ENCODE measurements at places on chromosomes 1 and 21.
A peak's percentile ranks its signal among the peaks of the same experiment; 100 is the strongest.

GRCh38 chr1:87706203-87706602 is 377.5 kb downstream of the LMO4 start:
- peak; percentile 73 for DNase-seq

GRCh38 chr1:908661-909060 is 15.1 kb upstream of the SAMD11 start:
- DNase-seq, result no peak

- DNase-seq, result no peak
These were observed 133.7 kb downstream of the DMRTA2 start for GRCh38 chr1:50289495-50289894.

- peak; percentile 78 for DNase-seq
These were observed 408.3 kb upstream of the PLXNA2 start for GRCh38 chr1:208652296-208653160.

DNA sequence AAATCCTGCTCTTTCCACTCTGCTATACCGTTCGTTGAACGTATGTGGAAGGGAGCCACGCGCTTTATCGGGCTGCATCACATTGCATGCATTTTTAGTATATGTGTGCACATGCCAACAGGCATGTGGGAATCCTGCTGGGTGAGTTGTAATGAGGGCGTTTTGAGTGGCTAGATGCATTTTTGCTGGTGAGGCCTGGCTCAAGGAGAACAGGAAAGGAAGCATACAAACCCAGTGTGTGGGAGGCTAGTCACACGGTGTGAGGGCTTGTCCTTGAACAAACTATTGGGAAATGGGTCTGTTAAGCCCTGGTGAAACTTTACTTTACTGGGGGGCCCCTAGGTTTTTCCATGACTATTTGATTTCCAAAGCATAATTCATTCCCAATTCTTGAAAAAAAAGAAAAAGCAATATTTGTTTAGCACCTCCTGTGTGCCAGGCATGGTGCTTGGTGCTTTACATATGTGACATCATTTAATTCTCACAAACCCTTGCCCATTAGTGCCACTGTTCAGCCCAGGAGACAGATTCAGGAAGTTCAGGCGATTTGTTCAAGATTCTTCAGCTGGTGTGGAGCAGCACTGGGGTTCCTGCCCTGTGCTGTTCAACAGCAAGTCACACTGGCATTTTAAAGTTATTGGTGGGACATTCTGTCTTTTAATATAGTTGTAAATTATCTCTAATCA is 25.6 kb upstream of the JUN start:
- peak; percentile 75 for DNase-seq

- no peak for DNase-seq
These were observed 26.8 kb downstream of the GADD45A start for GRCh38 chr1:67711855-67712212.

DNA sequence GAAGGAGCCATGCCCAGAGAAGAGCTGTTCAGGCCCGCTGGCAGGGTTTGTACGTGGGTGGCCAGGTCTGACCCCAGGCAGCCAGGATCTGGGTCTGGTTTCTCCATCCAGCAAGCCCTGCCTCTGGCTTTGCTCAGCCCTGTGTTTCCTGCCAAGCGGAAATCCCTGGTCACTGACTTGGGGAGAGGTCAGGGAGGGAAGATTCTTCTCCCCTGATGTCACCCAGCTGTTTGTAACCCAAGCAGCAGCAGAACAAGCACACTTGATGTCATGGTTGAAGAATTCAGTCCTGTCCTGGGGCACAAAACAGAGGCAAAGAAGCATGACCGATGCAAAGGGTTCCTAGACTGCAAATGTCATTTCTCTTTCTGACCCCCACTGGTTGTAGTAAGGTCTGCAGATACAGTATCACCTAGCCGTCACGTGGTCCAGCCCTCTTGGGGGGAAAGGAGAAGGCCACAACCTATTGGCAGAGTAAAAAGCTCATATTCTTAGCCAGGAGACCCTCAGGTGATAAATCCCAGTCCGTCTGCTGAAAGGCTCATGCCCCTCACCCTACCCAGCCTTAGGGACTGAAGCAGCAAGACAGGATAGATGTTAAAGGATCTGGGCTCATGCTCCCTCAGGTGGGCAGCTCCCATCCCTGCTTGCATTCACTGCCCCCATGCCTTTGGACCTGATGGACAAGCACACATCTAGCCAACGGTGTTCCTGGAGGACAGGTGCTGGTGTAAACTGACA is 120.9 kb downstream of the SYT2 start:
- DNase-seq, result peak; percentile 100

- no peak for DNase-seq
These were observed 44.2 kb downstream of the KLHL20 start for GRCh38 chr1:173758980-173759379.

DNA sequence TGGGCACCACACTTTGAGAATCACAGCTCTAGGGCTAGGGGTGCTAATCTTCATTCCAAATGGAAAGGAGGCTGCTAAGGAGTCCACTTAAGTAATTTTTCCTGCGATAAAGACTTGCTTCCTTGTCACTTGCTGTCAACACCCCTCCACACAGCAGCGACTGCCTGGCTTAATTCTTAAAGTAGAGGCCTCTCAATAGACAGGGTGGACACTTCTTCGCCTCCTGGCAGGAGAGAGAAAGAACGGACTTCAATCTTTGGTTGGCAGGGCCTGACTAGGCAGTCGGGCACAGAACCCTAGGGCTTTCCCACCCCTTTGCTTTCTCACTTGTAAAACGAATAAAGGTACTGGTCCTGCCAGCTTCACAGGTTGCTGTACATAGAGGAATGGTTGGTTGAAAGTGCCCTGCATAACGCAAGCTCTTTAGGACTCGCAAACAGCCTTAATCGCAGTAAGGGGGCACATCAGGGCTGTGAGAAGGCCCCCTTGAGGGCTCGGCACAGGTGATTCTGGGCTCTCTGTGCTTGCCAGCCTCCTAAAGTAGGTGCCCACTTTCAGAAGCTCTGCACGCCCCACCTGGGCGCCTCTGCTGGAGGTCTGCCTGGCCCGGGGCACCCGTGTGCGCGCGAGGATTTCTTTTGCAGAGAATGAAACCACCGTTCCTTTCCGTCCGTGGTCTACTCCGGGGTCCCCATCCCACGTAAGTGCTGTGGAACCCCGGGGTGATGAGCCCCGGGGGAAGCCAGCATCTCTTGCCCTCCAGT is 47.6 kb upstream of the CD34 start:
- no peak for DNase-seq

GRCh38 chr1:60133000-60133673 is 59.6 kb upstream of the C1orf87 start:
- peak; percentile 98 for DNase-seq

DNA sequence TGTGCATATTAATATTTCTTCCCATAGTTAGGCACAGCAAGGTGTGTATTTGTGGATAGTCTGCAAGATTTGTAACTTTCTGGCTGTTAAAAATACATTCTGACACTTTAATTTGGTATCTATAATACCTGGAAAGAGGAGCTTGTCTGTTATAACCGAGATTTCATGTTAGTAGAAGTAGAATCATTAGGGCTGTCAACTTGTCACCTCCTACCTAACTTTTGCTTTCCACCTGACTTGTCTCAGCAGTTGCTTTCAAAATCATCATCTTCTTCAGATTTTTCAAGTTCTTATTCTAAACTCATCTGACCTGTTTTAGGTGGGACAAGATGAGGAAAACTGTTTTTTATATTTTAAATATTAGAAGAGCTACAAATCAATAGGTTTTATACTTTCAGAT is 11.0 kb downstream of the RWDD3 start:
- no peak for DNase-seq

DNA sequence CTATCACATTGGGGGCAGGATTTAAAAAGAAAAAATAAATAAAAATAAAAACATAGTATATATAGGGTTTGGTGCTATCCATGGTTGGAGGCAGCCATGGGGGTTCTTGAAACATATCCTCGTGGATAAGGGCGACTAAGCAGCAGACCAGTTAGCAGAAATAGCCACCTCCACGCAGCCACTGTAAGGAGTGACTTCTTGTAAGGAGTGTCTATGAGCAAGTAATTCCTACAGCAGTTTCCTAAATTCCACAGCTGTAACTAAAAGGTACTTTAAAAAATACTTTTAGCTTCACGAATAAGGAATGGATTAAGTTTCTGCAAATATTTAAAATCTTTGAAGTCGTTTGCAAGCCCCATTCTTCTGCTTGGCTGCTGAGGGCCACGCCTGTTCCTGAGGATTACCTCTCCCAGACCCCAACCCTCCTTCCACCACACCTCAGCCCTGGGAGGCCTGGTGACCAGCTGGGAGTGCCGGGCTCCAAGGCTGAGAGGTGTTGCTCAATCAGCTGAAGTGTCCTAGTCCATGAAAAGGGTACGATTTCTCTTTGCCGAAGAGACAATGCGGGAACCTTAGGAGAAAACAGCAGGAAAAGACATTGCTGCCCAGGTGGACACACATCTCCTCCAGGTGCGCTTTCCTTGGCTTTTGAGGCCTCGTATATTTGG is 115.3 kb downstream of the ADSS2 start:
- DNase-seq, result no peak

GRCh38 chr1:39500862-39501389 is 9.5 kb downstream of the BMP8A start:
- DNase-seq, result peak; percentile 22

- DNase-seq, result no peak
These were observed 648.8 kb downstream of the PTPRC start for GRCh38 chr1:199287647-199288046.

GRCh38 chr1:71650119-71650518 is 569.3 kb upstream of the ZRANB2 start:
- DNase-seq, result peak; percentile 49

- peak; percentile 15 for DNase-seq
These were observed 32.7 kb downstream of the XCL1 start for GRCh38 chr1:168608796-168609715.

GRCh38 chr1:24302209-24302611 is 16.9 kb upstream of the GRHL3 start:
- DNase-seq, result no peak

DNA sequence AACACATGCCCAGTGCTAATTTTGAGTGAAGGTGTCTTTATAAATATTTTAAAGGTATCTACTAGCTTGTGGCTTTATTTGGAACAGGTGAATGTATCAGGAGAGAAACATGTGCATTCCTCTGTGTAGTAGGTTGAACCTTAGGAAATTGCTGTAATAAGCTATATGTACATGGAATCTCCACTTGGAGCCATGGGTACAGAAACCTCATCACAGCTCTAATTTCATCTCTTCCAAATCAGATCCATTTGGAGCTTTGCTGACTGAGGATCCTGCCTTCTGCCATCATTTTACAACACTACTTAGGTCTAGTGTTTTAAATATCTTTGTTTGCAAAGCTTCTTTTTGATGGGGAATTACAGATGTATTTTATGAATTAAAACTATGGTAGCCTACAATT is 2.1 kb downstream of the KCNK2 start:
- DNase-seq, result no peak

GRCh38 chr1:30446508-30446907 is 276.9 kb downstream of the MATN1 start:
- no peak for DNase-seq

DNA sequence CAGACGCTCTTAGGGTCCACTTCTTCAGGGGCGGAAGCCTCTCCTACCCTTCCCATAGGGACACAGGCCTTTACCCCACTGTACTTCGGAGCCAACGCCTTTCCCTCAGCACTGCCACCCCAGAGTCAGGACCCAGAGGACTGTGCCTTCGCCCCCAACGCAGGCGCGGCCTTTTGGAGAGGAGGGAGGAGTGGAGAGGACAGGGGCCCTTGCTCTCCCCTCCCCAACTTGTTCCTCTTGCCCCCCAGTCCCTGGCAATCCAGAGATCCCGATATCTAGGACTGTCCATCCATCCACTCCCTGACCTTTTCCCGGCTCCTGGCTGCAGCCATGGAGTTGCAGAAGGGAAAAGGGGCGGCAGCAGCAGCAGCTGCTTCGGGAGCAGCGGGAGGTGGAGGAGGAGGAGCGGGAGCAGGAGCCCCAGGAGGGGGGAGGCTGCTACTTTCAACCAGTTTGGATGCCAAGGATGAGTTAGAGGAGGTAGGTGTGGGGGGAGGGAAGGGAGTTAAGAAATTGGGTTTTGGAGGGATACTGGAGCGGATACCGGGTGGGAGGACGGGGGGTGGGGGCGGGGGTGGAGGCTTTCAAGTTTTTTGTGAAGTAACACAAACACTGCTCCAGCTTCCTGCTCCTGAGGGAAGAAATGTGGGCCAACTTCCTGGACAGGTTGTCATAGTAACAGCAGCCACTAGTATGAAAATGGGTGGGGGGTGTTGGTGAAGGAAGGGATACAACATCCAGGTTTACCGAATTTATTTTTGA is 636 bp downstream of the INTS3 start:
- peak; percentile 65 for DNase-seq

DNA sequence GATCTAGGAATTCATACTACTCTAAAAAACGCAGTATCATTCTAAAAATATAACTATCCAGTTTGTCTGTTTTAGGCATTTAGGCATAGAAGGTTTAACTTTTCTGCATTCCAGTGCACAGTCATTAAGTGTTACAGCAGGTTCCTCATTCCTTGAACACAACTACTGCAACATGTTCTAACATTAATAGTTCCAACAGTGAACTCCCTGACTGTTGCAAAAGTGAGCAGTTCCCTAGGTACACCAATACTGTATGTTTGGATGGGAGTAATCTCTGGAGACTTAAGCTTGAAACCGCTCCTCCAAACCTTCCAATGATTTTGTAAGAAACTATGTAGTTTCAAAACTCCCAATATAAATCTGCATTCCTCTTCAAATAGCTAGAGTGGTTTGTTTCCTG is 46.2 kb downstream of the UCHL5 start:
- peak; percentile 44 for DNase-seq

DNA sequence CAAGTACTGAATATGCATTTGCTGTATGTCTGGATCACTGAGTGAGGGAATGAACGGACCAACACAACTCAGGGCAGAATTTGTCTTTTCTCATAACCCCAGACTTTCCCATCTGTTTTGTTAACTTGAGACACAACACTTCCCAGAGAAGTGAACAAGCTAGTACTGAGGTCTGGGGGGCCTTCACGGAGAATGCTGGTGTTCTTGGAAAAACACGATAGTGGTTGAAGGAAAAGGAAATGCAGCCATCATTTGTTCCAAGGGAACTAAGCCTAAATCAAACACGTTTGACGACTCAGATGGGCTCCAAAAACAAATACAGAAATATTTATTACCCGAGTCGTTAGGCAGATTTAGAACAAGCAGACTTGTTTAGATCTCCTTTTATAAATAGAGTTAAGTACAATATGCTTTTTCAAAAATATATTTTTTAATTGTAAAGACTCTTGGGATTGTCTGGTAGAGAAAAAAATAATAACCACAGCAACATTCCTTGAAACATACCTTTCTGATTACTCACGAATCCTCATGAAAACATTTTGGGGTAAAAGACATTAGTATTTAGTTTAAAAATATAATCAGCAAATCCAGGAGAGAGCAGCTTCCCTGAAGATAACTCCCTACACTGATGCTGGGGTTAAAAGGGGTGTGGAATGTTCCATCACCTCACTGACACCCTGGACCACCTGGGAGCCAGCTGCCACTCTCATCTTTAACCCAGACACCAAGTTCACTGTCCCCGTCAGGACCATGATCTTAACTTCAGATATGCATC is 427.7 kb upstream of the RUNX1 start:
- peak; percentile 81 for DNase-seq

- no peak for DNase-seq
These were observed 173.0 kb upstream of the LMO4 start for GRCh38 chr1:87155648-87156047.

DNA sequence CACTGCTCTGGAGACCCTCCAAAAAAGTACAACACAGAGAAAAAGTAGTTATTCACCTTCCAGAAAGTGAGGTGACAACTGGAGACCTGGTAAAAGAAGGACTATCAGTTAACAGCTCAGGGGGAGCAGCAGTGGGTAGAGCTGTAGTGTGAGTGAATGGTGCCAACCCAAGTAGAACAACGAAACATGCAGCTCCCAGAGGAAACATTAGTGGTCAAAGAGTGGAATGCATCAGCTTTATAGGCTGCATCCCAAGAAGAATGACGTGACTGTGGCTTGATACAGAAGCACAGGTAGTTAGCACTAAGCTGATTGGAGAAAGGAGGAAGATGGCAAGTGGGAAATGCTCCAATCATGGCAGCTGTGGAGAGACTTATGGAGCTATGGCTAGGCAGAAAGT is 275.7 kb upstream of the CAMK1G start:
- no peak for DNase-seq
